Astrocyte of the hippocampus (primary cell): ENCODE measurements at places on chromosomes 11 and 22.

GRCh38 chr11:22671751-22672150 lies 5.3 kb downstream of the GAS2 start:
- DNase-seq, result peak; percentile 47

DNA sequence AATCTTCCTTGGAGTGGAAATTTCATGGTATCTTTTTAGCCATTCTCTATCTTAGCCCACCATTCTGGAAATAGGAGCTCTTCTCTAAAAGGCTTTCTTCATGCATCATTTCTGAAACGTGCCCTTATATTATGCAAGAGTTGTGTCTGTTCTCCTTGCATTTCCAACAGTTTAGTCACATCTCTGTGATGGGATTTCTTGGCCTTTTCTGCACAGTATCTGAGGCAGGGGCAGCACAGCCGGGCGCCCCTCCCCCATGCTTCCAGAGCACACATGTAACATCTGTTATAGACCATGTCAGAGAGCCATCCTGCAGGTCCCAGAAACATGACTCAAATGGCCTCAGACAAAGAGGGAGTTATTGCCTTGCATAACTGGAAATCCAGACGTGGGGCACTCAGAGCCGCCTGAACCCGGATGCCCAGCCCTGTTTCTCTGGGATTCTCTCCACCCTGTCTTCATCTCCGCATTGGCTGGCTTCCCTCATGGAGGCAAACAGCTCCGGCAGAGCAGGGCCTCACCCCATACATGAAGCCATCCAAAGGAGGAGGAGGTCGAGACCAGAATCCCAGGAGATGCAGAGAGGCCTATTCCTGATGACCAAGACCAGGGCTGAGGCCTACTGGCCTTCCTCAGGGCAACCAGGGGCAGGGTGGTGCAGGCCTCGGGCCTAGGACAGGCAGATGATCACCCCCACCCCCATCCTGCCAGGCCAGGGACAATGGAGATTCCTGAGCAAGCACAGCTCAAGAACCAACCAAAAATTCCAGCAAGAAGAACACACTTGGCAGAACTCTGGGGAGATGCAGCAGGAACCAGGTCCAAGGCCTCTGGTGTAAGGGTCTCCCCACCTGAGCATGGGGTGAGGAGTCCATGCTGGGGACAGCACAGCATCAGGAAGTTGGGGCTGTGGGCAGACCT lies 61.3 kb downstream of the IGLL5 start:
- DNase-seq, result no peak

GRCh38 chr11:69375316-69376154 lies 81.6 kb downstream of the MYEOV start:
- DNase-seq, result no peak

DNA sequence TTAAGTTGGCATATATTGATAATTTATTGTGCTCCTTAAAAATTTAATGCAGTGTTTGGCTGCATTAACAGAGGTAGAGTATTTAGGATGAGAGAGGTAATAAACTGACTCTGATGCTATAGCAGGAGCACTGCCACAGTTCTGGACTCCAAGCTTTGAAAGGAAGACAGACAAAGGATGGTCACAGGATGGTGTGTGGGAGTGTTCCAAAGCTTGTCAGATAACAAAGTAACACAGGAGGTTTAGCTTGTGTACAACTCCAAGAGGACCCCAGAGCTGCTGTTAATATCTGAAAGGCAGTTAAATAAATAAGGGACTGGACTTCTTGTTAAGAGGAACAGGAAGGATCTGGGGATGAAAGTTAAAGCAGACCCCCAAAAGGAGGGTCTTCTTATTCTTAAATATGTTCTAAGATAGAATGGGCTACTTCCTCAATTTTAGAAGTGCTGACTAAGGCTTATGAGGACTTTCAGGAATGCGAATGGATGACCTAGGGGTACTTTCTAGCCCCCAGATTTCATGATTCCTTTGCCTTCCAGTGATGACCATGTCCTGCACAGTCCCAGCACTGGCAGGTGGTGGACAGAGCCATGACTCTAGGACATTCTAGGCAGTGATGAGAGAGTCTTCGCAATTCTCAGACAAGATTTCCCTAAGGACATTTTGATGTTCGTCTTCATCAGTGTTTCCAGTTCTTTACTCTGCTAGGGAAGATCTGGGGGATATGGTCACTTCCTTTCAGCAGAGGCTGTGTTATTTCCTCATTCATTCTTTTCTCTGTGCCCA lies 149.1 kb upstream of the RASSF10 start:
- no peak for DNase-seq

GRCh38 chr11:85539029-85539689 lies 88.0 kb downstream of the DLG2 start:
- no peak for DNase-seq

GRCh38 chr22:29074276-29074772 lies 1.5 kb downstream of the KREMEN1 start:
- no peak for DNase-seq

GRCh38 chr11:71176812-71177211 lies 75.6 kb downstream of the SHANK2 start:
- DNase-seq, result no peak

DNA sequence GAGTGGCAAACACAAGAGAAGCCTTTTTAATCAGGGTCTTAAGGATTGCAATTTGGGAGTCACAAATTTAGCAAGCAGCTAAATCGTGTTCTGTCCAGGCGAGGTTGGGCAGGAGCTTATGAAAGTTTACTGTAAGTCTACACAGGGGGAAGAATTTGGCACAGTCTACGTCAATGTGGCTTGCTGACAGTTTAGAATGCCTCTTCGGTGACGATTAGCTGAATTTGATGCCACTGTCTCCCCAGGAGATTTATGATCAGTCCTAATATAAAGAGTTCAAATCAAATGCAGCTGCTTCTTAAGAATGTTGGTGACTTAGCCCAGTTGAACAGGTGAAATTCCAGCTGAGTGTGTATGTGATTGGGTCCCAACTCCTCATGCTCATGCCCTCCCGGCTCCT lies 114.1 kb upstream of the CLPB start:
- no peak for DNase-seq

- no peak for DNase-seq
Observed at GRCh38 chr11:65569164-65569972, 909 bp upstream of the ZNRD2 start.

GRCh38 chr11:62747475-62748160 lies 6.3 kb downstream of the ZBTB3 start:
- DNase-seq, result no peak

- peak; percentile 78 for DNase-seq
Observed at GRCh38 chr11:95135155-95135554, 45.5 kb downstream of the ENDOD1 start.

GRCh38 chr11:70783356-70783755 lies 385.0 kb downstream of the CTTN start:
- DNase-seq, result no peak

GRCh38 chr22:31983911-31984656 lies 39.7 kb downstream of the YWHAH start:
- DNase-seq, result no peak

DNA sequence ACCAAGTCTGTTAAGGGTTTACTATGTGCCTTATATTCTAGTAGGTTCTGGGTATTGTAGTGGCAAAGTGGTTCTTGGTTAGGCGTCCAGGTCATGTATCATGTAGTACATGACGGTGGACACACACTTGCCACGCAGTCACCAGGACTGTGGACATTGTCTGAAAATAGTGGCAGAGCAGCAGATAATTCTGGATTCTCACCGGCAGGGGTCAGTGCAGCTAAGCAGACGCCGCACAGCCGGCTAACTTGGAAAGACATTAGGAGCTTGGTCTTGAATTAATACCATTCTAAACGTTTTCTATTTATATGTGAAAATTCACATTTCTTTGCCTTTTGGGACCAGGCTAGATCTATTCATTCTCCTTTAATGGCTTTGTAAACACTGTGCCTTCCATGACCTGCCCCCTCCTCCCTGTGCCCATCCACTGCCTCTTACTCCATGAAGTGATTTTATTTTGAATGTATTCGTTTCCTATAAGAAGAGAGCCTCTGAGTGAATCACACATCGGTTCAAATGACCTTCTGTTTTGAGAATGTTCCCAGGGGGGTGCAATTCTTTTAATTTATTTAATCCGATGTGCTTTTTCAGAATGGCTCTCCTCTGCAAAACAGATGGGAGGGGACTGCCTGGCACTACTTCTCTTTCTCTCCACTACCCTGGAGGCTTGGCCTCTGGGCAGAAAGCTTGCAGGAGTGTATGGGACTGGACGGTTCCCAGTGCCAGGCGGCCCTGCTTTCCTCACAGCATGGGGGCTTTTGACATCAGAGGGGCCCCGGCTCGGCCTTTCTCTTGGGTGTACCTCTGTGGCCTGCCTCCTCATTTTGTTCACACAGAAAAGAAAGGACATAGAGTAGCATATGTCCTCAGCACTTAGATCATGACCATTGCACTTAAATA lies 378.0 kb downstream of the NTM start:
- DNase-seq, result peak; percentile 86

- peak; percentile 84 for DNase-seq
Observed at GRCh38 chr11:13339195-13340153, 61.9 kb downstream of the BMAL1 start.

GRCh38 chr11:31646216-31646615 lies 136.6 kb downstream of the ELP4 start:
- peak; percentile 45 for DNase-seq

DNA sequence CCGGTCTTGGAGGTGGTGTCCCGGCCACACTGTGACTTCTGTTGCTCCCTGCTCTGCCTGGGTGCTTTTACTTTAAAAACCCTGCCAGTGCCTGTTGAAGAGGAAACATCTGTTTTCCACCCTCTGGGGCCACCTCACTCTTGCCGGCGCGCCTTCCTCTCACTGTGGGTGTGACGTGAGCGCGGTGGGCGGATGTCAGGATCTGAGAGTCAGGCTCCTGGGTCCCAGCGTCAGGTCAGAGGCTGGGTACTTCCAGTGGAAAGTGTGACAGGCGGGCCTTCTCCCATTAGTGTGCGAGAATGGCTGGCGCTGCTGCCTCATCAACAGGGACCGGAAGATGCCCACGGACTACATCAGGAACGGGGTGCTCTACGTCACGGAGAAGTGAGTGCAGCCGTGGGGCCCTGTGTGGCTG lies 54.2 kb downstream of the GRAMD4 start:
- DNase-seq, result no peak

DNA sequence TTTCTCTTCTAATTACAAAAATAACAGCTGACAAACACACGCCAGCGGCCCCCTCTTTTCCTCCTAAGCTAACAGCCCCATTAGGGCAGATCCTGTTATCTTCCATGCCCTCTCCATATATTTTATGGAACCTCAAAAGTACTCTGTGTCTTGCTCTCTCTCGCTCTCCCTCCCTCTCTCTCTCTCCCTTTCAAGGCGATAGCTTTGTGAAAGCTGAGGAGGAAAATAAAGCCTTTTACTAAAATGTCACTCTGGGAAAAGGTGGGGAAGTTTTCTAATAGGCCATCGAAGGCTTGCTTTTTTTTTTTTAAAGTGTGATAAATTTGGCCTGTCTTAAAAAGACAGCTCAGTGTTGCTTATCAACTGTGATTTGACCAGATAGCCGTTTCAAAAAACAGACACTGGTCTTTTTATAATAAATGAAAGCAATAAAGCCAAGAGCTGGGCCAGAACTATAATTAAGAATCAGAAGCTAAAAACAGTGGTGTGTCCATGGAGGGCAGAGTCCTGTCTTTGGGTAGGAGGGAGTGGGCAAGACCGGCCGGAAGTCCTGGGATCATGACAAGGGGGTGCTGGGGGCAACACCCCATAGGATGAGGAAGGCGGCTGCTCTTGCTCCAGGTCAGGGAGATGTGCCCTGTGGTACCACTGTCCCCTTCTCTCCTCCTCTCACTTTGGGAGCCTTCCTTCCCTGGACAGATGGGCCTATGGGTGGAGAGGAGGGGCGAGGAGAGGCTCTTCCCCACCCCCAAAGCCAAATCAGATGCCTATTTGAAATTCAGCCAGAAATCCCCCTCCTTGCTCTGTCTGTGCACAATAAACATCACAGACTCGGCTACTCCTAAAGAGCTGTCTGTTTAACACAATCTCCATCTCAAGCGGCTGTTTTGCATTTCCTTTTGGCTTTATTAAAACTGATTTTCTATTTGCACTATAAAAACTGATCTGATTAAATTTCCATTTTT lies 267.2 kb downstream of the BUD13 start:
- DNase-seq, result no peak

DNA sequence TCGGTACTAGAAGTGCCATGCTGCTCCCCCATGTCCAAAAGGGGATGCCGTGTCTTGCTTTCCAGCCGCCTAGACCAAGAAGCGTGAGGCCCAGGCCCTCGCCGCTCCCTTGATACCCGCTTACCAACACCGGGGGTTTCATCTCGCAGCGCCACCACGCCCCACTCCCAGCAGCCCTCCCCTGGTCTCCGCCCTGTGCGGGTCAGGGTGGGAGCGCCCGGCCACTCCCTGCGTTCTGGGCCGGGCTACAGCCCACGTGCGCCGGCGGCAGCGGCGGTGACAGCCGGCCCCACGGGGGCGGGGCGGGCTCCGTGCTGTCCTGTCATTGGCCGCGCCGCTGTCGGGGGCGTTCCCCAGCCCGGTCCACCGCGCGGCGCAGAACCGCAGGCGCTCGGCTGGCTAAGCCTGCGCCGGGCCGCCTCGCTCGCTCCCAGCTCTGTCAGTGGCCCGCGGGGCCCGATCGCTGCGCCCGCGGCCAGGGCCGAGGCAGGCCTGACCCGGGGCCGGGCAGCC lies at the start of gene MICAL2:
TSS of gene MICAL2 (plus strand) at position 390 of the 513 bp plus-strand sequence. CDS start 51,566 bp downstream, outside the sequence.
- DNase-seq, result peak; percentile 98

- no peak for DNase-seq
Observed at GRCh38 chr22:25077964-25078363, 121.7 kb upstream of the CRYBB3 start.

DNA sequence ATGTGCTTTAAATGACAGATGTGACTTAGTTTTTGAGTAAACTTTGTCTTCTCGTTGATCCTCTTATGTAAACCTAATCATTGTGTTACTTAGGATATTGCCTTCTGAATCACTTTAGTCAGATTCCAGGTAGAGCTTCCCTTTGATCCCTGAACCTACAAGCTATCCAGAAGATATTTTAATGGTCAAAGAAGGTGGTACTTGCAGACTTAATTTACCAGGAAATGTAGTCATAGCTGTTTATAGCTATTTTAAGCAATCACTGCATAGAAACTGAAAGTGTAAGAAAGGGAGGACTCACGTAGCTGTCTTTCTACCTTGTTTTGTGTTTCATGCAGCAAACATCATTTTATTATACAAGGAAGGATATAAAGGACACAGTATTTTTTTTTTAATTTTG lies 189.5 kb downstream of the DDX10 start:
- no peak for DNase-seq

GRCh38 chr22:32764330-32765131 lies 37.0 kb upstream of the TIMP3 start:
- DNase-seq, result peak; percentile 28

DNA sequence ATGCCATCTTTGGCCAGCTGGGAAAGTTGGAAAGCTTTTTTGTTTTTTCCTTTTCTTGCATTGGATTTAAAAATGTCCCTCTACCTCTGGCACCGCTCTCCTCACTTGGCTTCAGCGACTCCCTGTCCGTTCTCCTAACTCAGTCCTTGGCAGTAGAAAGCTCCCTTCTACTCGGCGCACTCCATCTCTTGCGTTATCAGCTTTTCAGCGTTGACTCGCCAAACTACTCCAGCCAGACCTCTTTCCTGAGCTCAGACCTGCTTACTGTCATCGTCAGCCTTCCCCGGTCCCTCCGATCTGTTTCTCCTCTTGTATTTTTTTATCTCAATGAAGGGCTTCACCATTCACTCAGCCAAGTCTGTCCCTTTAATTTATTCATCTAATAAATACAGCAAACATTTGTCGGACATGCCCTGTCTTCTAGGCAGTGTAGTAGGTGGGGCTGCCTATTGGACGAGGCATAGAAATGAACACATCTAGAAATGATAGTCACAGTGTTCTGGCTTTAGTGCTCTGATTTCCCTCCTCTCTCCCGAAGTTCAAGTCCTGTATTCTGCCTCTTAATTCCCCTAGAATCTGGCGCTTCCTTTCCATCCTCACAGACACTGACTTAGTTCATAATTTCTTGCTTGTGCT lies 839 bp downstream of the CEP164 start:
- peak; percentile 61 for DNase-seq
